ENCODE measurements at places on chromosomes 13 and 19. TPM values are rescaled to one million over a fixed set of nuclear protein-coding genes. Genes with fewer than 3 reads are reported as not detected.
A peak's percentile ranks its signal among the peaks of the same experiment; 100 is the strongest.

GRCh38 chr13:114004420-114005205, 30.7 kb upstream of the C13orf46 start:
- no peak for DNase-seq

- DNase-seq, result no peak
Measured at GRCh38 chr19:18662972-18663732, 20.3 kb upstream of the CRTC1 start.

DNA sequence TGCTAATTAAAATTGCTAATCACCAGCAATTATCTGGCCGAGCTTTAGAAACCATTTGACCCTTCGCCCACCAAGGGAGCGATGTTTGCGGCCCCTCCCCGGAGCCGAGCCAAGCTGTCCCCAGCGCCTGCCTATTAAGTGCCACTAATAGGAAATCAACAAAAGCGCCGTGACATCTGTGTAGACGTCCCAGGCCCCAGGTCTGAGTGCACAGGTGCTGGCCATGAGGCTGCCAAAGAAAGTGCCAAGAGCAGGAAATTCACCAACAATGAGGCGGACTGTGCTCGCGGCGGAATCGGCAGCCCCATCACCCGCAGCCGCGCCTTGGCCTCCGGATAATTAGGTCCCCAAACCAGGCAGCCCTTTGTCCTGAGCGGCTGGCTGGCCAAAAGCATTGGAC, 44.5 kb upstream of the SPACA7 start:
- no peak for DNase-seq

- no peak for DNase-seq
Measured at GRCh38 chr13:41487222-41487621, 29.9 kb downstream of the RGCC start.

- DNase-seq, result peak; percentile 10
Measured at GRCh38 chr13:85864963-85865530, 65.8 kb upstream of the SLITRK6 start.

DNA sequence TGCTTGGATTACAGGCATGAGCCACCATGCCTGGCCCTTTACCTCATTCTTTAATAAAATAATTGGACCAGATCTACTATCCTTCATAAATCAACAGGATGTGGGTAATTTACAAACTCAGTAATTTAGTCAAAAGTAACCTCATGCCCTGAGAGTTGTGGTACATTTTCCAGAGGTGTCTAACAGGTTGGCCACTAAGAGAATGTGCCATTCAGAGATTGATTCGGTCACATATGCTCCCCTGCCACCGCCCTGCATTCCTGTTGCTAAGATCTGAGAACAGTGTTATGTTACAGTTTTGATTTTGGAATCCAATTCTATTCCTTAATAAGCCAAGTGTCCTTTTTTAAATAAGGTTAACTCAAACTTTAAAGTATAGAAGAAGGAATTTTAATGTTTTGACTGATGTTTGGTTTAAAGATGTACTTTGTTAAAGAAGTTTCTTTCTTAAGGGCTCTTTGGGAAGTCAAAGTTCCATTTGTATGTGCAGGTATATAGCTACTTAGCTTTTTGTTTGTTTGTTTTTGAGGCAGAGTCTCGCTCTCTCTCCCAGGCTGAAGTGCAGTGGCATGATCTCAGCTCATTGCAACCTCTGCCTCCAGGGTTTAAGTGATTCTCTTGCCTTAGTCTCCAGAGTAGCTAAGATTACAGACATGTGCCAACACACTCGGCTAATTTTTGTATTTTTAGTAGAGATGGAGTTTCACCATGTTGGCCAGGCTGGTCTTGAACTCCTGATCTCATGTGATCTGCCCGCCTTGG, 29.2 kb downstream of the PHF11 start:
- DNase-seq, result no peak

DNA sequence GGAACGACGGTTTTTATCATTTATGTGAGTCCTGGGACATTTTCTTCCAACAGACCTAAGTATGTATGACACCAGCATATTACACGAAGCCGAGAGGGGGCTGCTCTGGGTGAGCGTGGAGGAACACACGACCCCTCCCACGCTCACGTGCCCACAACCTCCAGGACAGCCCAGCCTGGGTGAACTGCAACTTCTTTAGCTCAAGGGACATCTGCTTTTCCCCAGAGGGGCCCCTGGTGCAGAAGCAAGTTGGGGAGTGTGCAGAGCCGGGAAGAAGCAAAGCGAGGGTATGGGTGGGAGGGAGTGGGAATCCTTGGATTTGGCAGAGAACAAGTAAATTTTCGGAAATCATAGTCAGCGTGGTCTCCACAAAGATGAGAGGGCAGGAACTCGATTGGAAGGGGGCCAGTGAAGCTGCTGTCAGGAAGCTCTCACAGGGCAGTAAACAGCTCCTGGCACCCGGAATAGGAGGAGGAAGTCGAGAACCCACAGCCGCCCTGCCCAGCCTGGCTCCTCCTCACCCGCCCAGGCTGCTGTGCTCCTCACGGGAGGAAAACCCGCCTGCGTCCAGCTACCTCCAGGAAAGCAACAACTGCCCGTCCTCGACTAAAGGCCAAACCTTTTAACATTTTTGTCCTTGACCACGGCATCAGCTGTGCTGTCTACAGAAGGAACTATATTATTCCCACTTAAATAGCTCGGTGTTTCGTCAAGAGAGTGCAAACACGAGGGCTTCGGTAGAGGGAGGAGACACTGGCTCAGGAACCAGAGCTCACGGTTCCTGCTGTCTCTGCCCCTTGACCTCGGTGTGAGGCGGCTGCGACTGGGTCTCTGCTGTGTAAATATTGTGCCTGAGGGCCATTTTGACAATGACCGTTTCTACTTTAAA, 17.2 kb upstream of the CFAP97D2 start:
- no peak for DNase-seq

DNA sequence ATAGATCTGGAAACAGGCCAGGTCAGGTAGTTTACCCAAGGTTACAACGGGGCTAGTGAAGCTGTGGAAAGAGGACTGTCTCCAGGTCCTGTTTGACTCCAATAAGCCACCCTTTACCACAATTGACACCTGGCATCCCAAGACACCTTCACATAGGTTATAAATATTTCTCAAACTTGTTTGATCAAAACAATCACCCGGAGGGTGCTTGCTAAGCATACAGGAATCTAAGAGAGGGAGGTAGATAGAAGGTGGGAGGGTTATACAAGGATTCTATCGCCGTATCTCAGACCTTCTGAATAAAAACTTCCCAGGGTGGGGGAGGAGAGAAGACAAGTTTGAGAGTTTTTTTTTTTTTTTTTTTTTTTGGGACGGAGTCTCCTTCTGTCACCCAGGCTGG, 55.4 kb downstream of the MICU2 start:
- DNase-seq, result no peak

DNA sequence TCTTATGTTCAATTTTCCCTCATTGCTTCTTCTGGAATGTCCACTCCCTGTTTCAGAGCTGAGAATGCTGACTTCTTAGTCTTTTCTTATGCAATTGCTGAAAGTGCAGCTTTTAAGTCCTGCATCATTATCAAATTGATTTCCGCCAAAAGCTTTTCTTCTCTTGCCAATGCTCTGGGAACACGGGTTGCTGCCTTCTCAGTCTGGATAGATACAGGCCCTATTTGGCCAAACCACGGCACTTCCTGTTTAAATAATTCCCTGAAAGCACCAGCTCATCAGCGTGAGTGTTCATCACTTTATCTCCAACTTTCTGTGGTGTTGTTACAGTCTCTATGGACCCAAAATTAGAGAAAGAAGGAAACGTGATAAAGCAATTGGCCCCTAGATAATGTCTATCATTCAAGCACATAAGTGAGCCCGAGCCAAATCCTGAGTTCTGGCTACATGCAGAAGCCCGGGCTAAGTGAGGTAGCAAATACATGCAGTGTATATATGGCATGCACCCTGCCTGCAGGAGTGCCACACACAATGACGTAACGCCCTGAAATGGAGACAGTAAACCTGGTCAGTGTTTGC, 85.7 kb downstream of the CYSLTR2 start:
- DNase-seq, result no peak

GRCh38 chr13:66585669-66586203, 644.4 kb downstream of the PCDH9 start:
- DNase-seq, result no peak

DNA sequence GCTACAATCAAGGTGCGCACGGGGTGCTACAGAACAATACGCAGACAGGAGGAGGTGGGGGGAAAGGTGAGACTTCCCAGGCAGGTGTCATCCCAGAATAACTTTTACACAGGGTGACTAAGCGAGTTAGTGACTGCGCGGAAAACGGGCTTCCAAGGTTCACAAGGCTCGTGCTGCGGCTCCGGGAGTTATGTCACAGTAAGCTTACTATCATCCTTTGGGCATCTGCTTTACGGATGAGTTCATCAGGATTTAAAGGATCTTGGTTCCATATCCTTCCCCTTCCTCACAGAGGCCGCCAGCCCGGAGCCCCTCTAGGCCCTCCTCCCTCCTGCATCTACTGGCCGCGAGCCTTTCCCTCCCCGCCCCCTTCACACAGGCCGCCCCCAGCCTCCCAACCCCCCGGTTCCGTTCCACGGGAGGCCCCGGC, 474 bp upstream of the IFT88 start:
- DNase-seq, result peak; percentile 48

DNA sequence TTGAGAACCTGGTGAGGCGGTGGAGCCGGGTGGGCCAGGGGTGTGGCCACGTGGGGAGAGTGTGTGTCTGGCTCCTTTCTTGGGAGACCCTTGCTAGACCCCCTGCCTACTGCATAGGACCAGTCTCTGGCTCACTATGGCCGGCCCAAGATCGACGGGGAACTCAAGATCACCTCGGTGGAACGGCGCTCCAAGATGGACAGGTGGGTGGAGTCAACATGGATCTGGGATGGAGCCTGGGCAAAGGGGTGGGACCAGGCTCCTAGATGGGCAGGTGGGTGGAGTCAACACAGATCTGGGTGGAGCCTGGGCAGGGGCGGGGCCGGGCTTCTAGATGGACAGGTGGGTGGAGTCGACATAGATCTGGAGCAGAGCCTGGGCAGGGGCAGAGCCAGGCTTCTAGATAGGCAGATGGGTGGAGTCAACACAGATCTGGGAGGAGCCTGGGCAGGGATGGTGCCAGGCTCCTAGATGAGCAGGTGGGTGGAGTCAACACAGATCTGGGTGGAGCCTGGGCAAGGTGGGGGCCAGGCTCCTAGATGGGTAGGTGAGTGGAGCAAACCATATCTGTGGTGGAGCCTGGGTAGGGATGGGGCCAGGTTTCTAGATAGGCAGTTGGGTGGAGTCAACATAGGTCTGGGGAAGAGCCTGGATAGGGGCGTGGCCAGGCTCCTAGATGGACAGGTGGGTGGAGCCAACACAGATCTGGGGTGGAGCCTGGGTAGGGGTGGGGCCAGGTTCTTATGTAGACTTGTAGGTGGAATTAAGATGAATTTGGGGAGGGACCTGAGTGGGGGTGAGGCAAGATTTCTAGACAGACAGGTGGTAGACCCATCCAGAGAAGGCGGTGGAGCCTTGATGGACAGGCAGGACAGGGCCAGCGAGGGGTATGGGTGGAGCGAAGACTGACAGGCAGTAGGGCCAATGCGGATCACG, 56.5 kb downstream of the VAV1 start:
- peak; percentile 98 for DNase-seq

- DNase-seq, result no peak
Measured at GRCh38 chr13:102814025-102814607, 15.2 kb downstream of the BIVM start.

- DNase-seq, result no peak
Measured at GRCh38 chr19:18432275-18433014, 5.5 kb downstream of the ISYNA1 start.

GRCh38 chr13:26370553-26370952, 116.6 kb downstream of the CDK8 start:
- DNase-seq, result no peak

GRCh38 chr19:48819366-48819816, 8.6 kb upstream of the BCAT2 start:
- DNase-seq, result peak; percentile 54

DNA sequence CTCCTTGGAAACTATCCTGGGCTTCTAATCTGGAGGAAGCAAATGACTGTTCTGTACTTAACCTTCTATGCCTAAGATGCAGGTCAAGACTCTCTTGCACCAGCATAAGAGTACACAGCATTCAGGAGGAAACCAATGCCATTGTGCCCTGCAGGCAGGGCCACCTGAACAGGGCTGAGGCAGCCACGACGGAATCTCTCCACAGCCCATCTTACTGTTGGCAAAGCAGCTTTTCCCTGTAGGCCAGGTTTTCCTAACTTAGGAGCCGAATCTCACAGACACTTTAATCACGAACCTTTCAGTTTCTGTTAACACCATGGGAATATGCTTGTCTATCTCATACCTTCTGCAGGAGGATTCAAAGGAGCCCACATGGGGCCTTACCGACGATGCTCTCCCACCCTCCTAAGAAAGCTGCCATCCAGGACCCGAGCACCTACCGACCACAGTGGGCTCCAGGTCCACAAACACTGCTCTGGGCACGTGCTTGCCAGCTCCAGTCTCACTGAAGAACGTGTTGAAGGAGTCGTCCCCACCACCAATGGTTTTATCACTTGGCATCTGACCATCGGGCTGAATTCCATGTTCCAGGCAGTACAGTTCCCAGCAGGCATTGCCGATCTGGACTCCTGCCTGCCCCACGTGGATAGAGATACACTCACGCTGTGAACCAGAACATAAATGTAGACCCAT, 2.6 kb downstream of the TUBA3C start:
- DNase-seq, result no peak

DNA sequence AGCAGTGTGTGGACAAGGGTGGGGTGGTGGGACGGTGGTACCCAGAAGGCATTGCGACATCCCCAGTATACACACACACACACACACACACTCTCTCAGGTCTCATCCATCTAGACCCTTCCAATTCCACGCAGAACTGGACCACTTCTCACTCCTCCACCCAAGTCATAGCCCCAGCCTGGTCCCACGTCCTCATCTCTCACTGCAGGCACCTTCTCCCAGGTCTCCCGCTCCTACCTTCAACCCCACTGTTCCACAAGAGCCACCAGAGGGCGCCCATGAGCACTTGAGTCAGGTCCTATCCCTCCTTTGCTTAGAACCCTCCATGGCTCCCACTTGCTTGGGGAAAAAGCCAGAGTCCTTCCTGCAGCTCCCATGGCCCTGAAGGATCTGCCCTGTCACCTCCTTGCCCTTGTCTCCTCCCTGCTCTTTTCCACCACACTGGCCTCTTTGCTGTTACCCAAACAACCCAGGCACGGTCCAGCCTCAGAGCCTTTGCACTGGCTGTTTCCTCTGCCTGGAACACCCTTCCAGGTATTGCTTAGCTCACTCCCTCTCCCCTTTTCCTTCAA, 62.6 kb downstream of the IER2 start:
- peak; percentile 56 for DNase-seq

GRCh38 chr13:111860231-111860552, 206.8 kb upstream of the SOX1 start:
- DNase-seq, result no peak

DNA sequence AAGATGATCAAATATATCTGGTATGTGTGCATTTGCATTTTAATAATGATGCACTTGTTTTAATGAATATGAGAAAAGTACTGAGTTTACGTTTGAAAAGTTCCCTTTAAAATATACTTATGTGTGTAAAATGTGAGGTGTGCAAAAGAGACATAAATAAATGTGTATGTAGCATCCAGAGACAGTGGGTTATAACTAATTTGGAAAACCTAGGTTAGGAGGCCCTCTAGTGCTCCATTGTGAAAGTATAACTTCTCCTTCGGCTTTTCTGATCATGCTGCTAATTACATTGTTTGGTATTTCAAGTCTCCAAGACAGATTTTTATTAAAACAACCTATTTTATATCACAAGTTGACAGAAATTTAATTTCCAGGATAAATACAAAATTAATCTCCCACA, 30.1 kb downstream of the SCEL start:
- DNase-seq, result peak; percentile 12

CIC gene
- 52.0 TPM for total RNA-seq

MISP gene
- 38.2 TPM for total RNA-seq

KIR3DL1 gene
- not detected for total RNA-seq

FBXO27 gene
- 16.4 TPM for total RNA-seq

CEACAM4 gene
- not detected for total RNA-seq

ZNF865 gene
- total RNA-seq, result 16.2 TPM

CDX2 gene
- total RNA-seq, result 12.5 TPM

CEACAM20 gene
- total RNA-seq, result not detected

SMAD9 gene
- total RNA-seq, result 4.3 TPM

Data from HCT116 (cell line).